AG09309 (cell line): ENCODE measurements at places on chromosomes 16 and 17.

DNA sequence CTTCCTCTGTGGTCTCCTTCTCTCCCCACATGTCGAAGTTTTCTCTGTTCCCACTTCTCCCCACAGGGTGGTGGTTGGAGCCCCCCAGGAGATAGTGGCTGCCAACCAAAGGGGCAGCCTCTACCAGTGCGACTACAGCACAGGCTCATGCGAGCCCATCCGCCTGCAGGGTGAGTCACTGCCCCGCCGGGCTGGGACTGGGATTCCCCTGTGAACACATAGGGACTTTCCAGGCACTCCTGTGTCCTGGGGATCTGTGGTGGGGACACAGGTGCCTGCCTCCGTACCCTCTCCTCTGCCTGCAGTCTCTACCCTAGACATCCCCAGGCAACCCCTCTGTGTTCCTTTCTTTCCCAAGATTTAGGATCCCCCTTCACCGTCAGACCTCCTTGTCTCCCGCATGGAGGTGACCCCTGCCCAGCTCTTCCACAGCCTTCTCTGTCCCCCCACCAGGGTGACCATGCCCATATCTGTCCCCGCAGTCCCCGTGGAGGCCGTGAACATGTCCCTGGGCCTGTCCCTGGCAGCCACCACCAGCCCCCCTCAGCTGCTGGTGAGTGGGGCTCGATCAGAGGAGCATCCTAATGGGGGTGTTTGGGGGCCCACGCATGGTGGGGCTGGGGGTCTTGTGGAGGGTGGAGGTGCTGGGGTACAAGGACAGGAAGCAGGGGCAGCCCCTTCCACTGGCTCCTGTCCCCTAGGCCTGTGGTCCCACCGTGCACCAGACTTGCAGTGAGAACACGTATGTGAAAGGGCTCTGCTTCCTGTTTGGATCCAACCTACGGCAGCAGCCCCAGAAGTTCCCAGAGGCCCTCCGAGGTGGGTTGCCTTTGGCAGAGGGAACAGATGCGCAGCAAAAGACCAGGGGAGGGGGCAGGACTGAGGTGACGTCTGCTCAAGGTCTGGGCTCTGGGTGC lies 5.8 kb downstream of the ITGAM start:
- DNase-seq, result peak; percentile 4

GRCh38 chr16:716200-716568 lies 1.3 kb downstream of the METRN start:
- DNase-seq, result no peak

GRCh38 chr16:4159726-4160125 lies 43.5 kb upstream of the ADCY9 start:
- no peak for DNase-seq

DNA sequence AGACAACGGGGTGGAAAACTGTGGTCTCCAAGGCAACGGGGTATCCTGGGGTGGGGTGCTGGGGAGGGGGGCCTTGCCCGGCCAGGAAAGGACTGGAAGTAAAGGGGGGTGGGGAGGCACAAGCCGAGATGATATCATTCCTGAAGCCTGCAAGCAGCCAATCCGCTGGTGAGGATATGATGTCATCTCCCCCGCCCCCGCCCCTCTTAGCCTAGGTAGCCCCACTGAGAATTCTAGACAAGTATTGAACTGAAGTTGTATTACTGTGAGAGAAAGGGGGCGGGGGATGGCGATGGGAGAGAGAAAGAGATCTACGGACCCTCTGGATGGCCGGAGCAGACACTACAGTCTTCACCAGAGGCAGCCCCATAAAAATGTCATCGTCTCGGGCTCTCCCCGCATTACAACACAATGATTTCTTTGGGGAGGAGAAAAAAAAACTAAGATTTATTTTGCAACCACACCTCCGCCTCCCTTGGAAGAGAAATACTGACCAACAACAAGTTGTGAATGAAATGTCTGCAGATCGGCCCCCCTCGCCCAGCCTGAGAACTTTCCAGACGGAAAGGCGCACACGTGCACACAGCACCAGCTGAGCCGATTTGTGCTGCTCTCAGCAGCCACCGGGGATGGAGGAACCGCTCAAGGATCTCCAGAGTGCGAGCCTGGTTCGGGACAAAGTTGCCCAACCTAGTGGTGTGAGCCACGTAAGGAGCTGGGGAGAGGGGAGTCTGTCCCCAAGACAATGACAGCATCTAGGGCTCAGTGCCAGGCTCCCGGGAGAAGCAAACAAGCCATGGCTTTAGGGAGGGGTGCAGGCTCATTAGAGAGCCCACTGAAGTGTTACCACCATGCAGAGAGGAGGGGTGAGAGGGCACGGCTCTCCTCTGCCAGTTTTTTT lies 222.1 kb downstream of the SOX9 start:
- no peak for DNase-seq

DNA sequence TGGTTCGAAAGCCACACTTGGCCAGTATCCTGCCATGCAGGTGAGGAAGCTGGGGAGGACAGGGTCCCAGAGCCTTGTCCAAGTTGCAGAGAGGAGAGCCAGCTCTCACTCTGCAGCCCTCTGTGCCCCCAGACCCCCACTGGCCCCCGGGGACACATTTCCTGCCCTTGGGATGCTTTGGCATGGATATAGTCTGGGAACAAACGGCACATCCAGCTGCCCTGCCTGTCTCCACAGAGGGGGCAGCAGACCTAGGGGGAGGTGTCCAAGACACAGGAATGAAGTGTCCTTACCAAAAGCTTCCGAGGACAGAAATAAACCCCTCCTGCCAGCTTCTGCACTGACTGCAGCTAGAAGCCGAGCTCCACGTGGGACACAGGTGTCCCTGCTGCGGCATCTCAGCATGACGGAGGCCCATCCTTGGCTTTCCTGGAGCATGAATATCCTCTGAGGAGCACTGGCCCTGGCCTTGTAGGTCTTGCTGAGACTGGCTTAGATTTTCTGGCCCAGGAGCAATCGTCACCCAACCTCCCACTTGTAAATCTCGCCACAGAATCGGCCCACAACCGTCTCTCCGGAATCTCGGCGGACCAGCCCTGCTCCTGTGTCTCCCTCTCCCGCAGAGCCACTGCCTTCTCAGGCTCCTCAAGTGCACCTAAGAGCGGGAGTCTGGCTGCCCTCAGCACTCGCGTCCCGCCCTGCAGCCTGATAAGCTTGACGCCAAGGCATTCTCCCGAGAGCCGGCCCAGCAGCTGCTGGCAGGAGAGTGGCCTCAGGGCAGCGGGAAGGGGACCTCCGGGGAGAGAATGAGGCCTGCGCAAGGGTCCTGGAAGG lies 1.1 kb upstream of the CAPN15 start:
- no peak for DNase-seq

DNA sequence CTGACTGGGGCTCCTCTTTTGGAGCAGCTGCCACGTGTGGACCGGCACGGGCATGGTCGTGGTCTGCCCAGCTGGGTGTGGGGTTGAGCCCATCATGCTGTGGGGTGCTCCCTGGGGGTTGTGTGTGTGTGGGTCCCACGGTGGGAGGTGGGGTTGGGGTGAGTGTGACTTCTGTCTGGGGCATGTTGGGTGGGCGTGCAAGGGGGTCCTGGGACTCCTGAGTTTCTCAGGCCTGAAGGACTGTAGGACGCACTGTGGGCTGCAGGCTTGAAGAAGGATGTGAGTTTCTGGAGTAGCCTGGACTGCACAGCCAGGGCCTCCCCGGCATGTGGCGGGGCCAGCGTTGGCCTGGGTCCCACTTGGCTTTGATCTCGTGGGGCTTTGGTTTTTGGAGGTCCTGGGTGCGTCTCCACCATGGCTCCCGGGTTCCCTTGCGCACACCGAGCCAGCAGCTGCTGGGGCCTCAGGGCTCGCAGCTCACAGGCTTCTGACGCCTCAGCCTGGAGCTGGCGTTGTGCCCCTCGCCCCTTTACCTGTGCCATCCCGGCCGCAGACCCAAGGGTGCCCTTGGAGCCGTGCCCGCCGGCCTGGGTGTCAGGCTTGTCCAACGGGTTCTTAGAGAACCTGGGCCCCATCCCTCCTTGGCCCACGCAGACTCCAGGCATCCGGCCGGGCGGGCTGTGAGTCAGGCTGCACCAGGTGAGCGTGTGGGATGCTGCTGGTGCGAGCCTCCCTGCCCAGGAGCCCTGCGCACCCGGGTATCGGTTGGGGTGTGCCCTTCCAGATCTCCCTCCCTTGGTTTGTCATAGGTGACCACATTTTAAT lies 34.4 kb upstream of the ZNF750 start:
- DNase-seq, result no peak

DNA sequence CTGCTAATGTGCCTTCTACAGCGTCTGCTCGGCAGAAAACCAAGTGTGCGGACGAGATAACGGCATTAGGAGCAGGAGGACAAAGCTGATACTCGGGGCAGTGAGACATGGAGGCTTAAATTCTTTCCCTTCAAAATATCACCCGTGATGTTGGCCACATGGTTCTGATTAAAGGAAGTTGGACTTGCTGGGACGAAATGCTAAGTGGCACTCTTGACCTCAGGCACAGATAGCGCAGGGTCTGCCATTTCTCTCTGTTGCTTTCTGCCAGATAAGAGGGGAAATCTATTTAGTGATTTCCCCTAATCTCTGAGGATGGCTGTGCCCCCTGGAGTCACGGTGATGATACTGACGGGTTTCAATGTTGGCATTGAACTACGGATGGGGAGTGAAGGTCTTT lies 509.6 kb upstream of the EEF2KMT start:
- no peak for DNase-seq

DNA sequence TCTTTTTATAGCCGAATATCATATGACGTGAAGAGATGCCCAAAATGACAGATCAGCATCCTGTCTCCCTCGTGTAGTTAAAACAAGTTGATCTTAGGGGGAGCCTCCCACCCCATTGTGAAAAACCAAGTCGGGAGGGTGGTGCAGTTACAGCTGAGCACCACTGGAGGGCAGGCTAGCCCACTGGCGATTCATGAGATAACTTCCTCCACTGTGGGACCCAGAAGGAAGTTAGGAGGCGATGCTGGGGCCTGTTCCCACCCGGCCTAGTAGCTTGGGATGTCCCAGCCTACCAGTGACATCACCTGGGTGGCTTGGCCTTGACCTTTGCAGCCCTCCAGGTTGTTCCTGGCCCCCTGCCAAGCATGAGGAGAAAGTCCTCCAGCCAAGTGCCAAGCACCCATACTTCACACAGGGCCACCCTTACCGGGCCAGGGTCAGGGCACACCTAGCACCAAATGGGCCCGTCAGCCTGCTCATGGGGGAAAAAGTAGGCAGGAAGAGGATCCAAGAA lies 8.1 kb upstream of the CPNE2 start:
- DNase-seq, result no peak

- DNase-seq, result peak; percentile 79
These were observed 61.1 kb upstream of the CIBAR2 start for GRCh38 chr16:85173146-85173980.

DNA sequence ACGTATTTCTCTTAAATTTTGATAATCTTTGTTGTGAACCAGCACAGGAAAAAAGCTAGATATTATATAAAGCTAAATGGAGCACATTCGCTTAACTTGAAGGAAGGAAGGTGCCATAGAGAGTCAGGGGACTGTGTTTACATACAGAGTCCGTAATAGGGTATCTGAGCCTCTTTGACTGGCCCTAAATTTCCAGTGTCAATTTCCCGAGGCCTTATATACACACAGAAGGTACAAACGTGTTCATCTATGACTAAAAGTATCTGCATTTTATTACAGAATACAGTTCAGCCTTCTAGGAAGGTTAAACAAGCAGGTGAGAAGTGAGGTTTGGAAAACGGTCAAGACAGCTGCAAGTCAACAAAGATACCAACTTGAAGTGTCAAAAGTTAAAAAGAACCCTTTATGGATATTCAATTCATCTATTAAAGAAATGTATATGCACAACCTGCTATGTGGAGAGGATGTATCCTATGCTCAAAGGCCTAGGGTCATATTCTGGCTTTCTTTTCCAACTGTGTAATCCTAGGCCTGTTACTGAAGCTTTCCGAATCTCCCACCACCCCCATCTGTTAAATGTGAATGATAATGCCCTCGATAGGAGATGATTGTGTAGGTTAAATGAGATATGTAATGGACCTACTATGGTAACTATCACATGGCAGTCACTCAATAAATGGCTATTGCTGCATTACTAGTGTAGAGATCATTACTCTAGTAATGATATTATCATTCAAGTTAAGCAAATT lies 263.7 kb upstream of the MAF start:
- DNase-seq, result no peak

DNA sequence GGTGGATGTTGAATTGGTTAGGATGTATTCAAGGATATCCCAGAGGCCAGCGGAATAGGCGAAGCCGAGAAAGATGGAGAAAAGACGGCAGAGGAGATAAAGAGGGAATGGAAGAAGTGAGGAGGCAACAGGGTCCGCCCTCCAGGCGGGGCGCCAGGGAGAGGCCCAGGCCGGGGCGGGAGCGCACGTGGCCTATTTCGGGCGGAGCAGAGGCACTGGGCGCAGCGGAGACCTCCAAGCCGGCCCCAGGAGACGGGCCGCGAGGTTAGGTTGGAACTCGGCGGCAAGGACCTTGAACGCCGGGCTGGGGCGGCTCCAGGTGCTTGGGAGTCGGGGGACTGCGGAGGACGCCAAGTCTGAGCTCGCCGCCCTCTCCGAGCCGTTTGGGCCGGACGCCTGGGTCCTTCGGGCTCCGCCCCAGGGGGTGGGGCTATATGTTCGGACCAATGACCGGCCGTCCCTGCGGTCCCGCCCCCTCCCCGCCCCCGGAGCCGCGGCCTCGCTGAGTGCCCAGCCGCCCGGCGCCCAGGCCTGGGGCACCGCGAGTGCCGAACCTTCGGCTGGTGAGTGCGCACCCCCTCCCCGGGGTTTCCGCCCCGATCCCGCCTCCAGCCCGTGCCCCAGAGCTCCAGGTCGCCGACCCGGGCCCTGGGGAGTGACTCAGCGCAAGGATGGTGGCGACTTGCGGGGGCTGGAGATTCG lies at the start of gene ZNF771:
TSS of gene ZNF771 (plus strand) at position 505 of the 702 bp plus-strand sequence. CDS start 448 bp downstream, outside the sequence.
- DNase-seq, result no peak

- DNase-seq, result no peak
These were observed 7.9 kb downstream of the SOCS1 start for GRCh38 chr16:11248133-11248532.

DNA sequence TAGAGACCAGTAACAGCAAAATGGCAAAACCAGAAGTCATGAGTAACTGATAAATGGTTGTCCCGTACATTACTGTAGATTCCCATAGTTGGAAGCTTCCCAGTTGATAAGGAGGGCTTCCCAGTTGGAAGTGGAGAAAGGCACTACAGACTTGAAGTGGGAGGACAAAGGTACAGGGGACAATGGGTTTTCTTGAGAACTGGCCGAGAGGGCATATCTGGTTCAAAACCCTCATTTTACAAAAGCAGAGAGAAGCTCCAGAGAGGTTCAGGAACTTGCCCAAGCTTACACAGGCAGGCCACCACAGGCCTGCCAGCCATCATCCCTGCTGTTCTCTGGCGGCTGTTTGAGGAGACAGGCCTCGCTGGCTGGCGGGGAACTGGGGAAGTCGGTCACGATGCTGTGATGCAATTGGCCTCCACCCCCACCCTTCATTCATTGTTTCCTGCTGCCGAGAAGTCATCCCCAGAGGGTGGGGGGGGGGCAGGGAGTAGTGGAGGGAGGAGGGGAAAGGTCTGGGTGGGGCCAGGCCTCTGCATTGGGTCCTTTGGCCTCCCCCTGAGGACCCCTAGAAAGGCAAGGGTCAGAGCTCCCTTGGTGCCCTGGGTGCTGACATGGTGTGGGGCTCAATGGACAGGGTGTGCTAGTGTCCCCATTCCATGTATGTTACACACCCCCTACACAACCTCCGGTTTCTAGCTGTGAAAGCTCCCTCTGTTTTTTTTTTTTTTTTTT lies 3.0 kb downstream of the UBALD2 start:
- no peak for DNase-seq
